ENCODE measurements at places on chromosomes 16 and 17. TPM values are rescaled to one million over a fixed set of nuclear protein-coding genes. Genes with fewer than 3 reads are reported as not detected.

EEF2KMT gene
- 11.1 TPM for total RNA-seq

DNA sequence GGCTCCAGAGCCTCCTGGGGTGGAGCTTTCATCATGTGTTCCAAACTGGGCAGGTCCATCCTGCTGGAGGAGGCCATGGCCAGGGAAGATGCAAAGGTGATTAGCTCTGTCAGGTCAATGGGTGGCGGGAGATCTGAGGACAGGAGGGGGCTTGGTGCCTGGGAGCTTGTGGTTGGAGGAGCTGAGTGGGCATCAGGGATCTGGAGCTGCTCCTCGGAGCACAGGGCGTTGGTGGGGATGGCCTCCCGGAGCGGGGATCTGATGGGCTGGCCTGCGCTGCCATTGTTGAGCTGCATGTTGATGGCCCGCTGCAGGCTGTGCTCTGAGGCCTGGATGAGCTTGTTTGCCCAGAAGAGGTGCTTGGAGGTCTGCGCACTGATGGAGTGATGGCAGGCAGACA is 6.5 kb downstream of the SPATA32 start:
- DNase-seq = no peak

- no peak for DNase-seq
These were observed 22.8 kb upstream of the WFDC1 start for GRCh38 chr16:84271866-84272265.

DNA sequence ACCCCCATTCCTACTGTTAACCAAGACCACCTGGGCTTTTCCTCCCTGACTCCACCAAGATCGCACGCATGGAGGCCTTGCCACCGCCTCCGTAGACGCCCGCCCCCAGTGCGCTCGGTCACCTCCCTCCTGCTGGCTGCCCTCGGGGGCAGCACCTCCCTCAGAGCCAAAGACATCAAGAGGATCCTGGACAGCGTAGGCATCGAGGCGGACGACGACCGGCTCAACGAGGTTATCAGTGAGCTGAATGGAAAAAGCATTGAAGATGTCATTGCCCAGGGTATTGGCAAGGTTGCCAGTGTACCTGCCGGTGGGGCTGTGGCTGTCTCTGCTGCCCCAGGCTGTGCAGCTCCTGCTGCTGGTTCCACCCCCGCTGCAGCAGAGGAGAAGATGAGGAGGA is 1.2 kb downstream of the EFCAB3 start:
- DNase-seq = no peak

- DNase-seq = no peak
These were observed 113.9 kb upstream of the MAF start for GRCh38 chr16:79714440-79714839.

RCVRN gene
- total RNA-seq = 1.9 TPM

ACE gene
- 4.8 TPM for total RNA-seq

GRCh38 chr17:75811174-75811573 is 26.6 kb downstream of the UNK start:
- no peak for DNase-seq

GRCh38 chr16:9713907-9714306 is 468.3 kb downstream of the GRIN2A start:
- DNase-seq = no peak

EFNB3 gene
- total RNA-seq = 1.9 TPM

Data from umbilical cord (tissue), 2 donors.